ENCODE measurements at places on chromosomes 11 and 22.

GRCh38 chr22:24514241-24515026 lies 19.3 kb downstream of the UPB1 start:
- no peak for DNase-seq

- no peak for DNase-seq
Measured at GRCh38 chr11:46243796-46244109, 33.7 kb upstream of the CREB3L1 start.

- no peak for DNase-seq
Measured at GRCh38 chr11:125976156-125976555, 30.3 kb downstream of the VSIG10L2 start.

- DNase-seq: no peak
Measured at GRCh38 chr22:18979957-18980356, 43.9 kb upstream of the PRODH start.

- no peak for DNase-seq
Measured at GRCh38 chr22:49468487-49469198, 359.0 kb downstream of the BRD1 start.

DNA sequence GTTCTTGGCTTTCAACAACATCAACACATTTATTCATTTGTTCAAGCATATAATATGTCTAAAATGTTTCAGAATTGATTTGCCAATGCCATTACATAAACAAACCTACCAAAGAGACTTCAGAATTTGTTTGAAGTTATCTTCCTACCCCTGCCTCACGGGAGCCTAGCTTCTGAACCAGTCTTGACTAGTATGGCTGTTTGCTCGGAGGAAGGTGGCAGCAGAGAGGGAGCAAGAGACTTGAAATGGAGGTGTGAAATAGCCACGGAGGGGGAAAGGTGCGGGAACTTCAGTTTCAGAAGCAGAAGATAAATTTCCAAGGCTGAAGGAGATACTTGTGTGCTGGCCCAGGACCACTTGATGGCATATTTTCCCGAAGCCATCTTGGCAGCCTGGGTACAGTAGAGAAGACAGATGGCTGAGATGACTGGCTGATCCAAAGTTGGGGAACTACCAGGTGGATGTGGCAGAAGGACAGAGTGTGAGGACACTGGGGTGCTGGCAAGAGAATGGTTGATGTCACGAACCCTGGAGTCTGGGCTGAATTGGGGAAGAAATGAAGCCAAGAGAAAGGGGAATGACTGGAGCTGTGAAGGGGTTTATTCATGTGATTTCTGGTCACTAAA lies 14.0 kb upstream of the MTCH2 start:
- no peak for DNase-seq

DNA sequence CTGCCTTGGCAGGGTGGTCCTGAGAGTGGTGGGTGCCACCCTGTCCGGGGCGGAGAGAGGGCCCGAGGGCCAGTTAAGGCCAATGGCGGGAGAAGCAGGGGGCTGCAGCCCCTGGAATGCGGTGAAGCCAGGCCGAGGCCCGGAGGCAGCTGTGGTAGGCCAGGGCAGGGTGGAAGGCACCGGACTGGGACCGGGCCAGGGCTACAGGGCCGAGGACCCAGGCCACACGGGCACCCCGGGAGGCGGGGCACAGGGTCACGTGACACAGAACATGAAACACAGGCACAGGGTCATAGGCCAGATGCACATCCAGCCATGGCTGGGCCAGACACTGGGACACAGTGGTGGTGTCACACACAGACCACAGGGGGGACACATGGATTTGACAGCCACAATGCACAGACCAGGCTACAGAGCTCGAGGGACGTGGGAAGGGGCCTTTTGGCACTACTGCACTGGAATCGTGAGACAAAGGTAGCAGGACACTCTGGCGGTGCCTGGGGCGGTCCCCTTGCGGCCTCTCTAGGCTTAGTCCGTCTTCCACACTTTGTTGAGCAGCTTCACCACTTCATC lies 2.8 kb downstream of the SLC25A1 start:
- DNase-seq: no peak

- DNase-seq: no peak
Measured at GRCh38 chr11:2311353-2312133, 9.7 kb downstream of the TSPAN32 start.

DNA sequence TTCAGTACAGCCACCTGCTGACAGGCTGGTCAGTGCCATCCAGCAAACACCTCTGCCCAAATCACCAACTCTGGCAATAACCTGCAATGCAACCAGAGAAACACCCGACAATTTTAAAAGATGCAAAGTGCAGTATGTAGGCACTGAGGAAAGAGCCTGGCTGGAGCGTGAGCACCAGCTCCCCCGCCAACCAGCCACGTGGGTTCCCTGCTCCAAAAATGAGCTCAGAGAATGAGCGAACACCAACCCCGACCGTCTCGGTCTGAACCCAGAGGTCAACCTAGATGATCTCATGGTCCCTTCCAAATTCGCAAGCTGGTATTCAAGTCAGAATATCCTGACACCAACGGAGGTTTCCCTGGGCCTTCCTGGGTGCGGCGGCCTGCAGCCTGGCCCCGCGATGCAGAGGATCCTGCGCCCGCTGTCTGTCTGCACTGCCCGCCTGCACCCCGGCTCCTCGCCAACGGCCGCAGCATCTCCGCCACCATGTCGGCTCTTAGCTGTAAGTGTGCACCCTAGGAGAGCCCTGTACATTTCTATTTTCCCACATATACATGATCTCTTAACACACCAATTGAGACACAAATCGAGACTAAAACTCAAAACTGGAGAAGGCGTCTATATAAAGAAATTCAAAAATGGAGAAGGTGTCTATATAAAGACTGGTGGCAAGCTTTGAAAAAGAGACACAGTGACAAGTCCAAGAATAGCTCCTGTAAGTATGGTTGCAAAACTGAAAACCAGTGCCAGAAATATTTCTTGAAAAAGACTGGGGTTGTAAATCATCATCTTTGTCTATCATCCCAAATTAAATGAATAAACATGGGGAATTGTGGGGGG lies 22.8 kb downstream of the TMEM184B start:
- DNase-seq: no peak

DNA sequence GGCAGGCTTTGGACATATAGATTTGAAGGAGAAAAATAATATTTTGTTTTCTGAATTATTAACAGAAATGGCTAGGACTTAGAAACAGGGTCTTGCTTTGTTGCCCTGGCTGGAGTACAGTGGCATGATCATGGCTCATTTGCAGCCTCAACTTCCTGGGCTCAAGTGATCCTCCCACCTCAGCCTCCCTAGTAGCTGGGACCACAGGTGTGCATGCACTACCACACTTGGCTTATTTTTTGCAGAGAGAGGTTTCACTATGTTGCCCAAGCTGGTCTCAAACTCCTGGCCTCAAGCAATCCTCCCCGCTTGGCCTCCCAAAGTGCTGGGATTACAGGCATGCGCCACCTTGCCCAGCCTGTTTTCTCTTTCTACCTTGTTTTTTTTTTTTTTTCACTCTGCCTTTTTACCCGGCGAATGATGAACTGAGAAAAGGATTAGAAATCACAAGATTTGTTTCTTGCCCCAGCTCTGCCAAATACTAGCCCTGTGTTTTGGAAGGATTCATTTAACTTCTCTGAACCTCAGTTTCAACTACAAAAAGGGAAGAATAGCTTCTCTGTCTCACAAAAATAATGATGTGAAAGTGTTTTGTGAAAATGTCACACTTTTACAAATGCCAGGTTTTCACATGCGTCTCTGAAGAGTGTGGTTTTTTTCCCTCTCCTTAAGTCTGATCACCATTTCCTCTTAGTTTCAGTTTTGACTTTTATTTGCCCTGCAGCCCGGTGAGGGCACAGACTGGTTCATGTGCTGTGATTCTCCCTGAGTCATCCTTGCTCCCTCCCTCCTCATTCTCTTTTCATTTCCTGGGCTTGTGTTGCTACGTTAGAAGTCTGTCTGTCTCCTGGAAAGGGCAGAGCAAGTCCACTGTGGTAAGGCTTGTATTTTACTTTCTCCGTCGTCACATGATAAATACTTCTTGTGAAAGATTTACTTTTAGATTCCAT lies 67.7 kb downstream of the BCL2L13 start:
- peak; percentile 33 for DNase-seq

GRCh38 chr22:23206915-23207314 lies 26.6 kb downstream of the BCR start:
- DNase-seq: no peak

All from activated T-cell treated with anti-CD3 and anti-CD28 coated beads for 24 hours (primary cell).